ENCODE measurements at places on chromosomes 5 and 9.

- DNase-seq, result no peak
Measured at GRCh38 chr5:135356522-135357318, 42.3 kb downstream of the MACROH2A1 start.

- DNase-seq, result no peak
Measured at GRCh38 chr9:7892975-7893374, 93.4 kb upstream of the DMAC1 start.

GRCh38 chr9:113480612-113481011 lies 17.1 kb downstream of the RGS3 start:
- DNase-seq, result no peak

- no peak for DNase-seq
Measured at GRCh38 chr9:100498592-100498991, 25.6 kb downstream of the TMEFF1 start.

DNA sequence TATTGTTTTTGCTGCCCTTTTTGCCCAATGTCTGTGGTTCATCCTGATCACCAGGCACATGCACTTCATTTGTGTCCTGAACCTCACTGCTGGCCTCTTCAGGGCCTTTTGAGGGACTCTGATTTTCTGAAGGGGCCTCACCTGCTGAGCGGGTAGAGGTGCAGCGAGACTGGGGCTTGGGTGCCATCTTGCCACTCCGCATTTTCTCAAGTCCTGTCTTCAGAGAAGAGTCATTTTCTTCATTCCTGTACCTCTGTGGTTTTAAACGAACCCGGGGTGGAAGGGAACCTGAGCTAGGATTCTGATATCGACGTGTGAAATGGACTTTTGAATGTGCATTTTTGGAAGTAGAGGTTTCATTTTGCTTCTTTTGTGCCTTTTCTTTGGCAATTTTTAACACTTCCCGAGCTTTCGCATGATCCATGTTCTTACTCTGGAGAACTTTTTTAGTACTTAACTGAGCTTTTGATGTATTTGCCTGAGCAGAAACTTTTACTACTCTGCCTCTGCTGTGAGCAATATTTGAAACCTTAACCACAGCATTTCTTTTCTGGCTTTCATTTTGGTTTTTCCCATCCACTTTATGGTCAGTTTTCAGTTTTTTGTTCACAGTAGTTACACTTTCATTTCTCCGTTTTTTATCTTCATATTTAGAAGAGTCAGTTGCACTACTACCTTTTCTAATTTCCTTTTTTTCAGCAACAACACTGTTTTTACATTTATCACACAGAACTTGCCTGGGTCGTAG lies 26.1 kb downstream of the PWWP2A start:
- no peak for DNase-seq

GRCh38 chr9:115882911-115883310 lies 270.7 kb upstream of the PAPPA start:
- DNase-seq, result no peak

GRCh38 chr9:102551346-102551745 lies 443.8 kb upstream of the CYLC2 start:
- DNase-seq, result no peak

GRCh38 chr5:158198636-158199035 lies 339.7 kb upstream of the CLINT1 start:
- DNase-seq, result no peak

- no peak for DNase-seq
Measured at GRCh38 chr5:171120986-171121622, 187.9 kb upstream of the TLX3 start.

- DNase-seq, result no peak
Measured at GRCh38 chr9:96071076-96071814, 195.8 kb downstream of the ERCC6L2 start.

- DNase-seq, result no peak
Measured at GRCh38 chr5:1666812-1667588, 132.6 kb downstream of the MRPL36 start.

Measured in NCI-H187 treated with DMSO at 0.1 percent for 48 hours (cell line).